ENCODE measurements at places on chromosomes 4 and X.

GRCh38 chr4:143287572-143287923 lies 49.1 kb upstream of the GAB1 start:
- no peak for DNase-seq

DNA sequence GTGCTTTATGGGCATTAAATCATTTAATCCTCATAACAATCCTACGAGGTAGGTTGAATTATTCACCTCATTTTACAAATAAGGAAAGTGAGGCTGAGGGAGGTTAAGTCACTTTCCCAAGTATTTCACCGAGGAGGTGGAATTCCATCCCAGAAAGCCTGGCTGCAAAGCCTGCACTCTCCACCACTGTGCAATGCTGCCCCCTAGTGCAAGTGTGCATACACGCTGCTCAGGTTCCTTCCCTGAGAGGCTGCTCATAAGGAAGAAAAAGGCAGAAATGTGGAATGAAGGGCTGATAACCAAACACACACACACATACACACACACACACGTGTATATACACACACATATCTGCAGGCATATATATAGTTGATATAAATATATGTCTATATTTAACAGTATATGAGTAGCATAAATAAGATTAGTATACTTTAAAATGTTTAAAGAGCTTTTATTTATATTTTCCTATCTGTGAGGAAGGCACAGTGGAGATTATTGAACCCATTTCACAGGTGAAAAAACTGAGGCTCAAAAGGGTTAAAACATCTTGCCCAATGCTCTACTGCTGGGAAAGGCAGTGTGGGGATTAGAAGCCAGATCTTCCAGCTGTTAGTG lies 714.5 kb upstream of the TENM3 start:
- peak; percentile 7 for DNase-seq

DNA sequence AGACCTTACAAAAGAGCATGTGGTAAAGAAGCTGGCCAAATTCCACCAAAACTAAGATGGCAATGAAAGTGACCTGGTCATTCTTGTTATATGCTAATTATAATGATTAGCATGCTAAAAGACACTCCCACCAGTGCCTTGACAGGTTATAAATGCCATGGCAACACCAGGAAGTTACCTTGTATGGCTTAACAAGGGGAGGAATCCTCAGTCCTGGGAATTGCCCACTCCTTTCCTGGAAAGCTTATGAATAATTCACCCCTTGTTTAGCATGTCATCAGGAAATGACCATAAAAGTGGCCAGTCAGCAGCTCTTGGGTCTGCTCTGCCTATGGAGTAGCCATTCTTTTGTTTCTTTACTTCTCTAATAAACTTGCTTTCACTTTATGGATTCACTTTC lies 87.9 kb downstream of the UPRT start:
- no peak for DNase-seq

DNA sequence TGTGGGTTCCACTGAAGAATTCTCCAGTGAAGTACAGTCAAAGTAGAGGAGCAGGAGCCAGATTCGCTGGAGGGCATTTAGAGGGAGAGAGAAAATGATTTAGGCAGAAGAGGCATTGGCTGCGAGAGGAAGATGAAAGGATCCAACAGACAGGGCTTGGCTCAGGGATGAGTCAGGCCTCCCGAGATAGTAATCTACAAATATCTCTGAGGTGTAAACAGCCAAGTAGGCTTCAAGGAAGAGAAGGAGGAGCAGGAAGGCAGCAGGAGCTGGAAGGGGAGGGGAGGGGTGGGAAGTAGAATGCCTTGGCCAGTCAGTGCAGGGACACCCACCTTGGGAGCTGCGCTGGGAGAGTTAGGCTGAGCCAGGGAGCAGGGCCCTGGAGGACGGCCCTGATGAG lies 55.5 kb downstream of the PJA1 start:
- no peak for DNase-seq

GRCh38 chr4:77344784-77345183 lies 187.8 kb downstream of the CCNG2 start:
- no peak for DNase-seq

- DNase-seq = no peak
These were observed at the start of gene SERTM2 for GRCh38 chrX:111511477-111511876. TSS of gene SERTM2 (plus strand) at chrX:111511645. CDS start at chrX:111518858, 7,213 bp downstream.

Measured in GF-D8 (cell line).